Stimulated activated CD4-positive, alpha-beta T cell treated with anti-CD3 and anti-CD28 coated beads, Interleukin-1b, Interleukin-23, amount 100 ng/mL, for 24 hours (primary cell): ENCODE measurements at places on chromosomes 16 and 17.

DNA sequence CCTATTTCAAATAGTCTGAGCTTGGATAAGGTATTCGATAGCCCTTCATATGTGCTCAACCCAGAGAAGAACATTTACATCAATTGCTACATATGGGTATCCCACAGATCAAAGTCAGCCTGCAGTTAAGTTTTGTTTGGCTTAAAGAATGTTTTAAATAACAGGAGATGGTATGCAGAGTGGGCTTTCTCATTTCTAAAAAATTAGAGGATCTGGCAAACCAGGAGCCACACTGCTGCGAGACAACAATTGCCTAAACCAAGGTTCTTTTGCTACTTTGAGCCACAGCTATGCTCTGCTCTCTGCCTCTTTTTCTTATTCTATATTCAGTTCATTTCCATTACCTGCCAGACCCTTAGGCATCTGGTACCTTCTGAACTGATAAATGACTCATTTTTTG lies 30.2 kb upstream of the ARHGAP44 start:
- DNase-seq: no peak

DNA sequence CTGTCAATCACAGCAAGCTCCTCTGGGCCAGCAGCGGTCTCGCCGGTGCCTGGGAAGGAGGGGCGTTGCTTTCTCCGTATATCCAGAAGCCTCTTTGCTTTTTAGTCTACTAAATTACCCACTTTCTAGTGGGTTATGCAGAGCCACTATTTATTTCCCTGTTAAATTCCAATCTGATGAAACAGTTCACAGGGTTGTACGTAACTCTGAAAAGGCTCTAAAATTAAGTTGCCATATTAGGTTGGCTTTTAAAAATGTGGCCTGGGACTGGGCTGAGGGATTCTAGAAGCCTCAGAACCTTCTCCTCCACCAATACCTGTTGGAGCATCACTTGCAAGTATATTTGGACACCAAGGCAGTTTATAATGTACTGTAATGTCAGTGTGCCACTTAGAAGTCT lies 27.2 kb downstream of the MARCHF10 start:
- DNase-seq: no peak

- no peak for DNase-seq
Observed at GRCh38 chr16:50367777-50368409, 895 bp downstream of the BRD7 start.

DNA sequence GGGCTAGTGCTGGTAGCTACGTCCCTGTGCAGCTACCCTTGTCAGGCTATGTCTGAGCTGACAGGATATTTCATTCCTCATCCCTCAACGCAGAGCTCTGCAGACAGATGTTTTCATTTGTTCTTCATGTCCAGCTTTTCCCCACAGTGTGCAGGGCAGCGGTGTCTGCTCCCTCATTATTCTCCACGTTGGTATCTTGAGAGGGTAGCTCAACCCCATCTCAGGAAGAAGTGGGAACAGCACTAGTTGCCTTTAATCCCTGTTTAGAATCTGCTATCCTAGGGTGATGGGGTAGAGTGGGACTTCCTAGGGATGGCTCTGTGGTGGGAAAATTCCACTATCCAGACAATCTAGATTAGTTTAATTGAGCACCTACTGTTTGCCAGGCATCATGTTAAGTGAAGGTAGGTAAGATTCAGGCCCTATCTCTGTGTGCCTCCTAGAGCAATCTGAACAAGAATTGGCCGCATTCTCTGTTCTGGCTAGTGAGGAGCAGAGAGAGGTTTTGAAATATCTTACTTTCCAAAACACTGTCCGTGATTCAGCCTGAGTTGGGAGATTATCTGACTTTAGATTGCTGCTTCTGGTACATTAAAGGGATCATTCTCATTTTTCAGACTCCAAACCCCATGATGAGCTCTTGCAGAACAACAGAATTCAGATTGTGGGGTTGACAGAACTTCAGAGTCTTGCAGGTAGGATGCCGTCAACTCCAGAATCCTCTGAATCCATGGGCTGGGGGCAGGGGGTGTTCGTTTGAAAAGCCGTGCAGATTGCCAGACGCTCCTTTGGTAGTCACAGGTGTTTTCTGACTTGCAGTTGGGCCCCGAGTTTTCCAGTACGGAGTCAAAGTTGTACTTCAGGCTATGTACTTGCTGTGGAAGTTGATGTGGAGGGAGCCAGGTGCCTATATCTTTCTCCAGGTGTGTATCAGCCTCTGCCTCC lies 963 bp downstream of the ALG1 start:
- DNase-seq: no peak

DNA sequence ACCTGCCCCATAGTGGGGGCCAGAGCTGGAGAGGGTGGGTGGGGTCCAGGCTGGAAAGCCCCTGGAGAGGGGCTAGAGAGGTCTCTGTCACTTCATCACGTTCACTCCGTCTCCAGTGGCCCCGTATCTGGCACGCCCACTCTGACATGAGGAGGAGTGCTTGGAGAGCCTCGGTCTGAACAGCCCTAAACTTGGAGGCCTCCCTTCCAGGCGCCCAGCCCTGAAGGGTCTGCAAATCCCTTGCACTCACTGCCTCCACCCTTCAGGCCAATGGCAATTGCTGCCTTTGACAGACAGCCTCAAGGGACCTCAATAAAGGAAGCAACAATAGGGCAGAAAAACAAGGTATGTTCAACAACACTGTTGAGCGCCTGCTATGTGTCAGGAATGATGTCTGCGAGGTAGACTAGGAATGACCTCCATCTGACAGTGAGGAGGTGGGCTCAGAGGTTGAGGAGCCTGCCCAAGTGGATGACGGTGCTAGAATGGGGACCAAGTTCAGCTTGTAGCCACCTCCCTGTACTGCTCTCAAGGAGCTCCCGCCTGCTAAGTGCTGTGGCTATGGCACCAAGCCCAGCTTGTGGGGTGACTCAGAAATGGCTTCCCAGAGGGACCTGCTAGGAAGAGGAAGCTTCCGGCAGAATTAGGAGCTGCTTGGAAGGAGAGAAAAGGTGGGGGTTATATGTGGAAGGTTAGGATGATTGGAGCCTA lies 2.9 kb upstream of the EPX start:
- DNase-seq: no peak

DNA sequence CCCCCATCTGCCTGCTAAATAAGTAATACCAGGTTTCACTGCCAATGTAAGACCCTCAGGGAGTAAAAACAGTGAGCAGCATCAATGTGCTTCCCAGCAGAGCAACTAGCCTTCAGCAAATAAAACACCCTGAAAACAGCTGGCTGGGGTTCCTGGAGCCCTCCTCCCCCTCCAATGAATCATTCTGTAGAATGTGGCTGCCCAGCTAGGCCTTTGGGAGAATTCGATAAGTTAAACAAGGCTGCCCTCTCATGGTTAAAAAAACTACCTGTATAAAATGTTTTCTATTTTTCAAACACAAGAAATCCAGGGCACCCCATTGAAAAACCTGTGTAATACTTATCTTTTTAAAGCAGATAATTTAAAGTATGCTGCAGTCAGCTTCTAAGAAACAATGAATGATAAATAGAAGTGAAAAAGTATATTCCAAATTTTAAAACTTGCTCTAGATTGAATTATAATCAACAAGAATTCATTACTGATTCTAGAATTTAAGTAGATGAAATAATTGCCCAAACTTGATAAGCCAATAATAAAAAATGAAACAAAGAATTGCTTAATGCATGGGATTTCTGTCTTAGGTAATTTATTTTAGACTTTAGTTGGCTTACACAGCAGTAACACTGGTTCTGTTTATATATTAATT lies 9.4 kb upstream of the TOM1L1 start:
- DNase-seq: no peak

GRCh38 chr17:44241106-44241624 lies 21.7 kb upstream of the UBTF start:
- no peak for DNase-seq

- no peak for DNase-seq
Observed at GRCh38 chr17:1797323-1797722, 32.4 kb downstream of the SMYD4 start.

GRCh38 chr17:68289936-68290267 lies 1.0 kb downstream of the SLC16A6 start:
- no peak for DNase-seq

GRCh38 chr16:51565184-51565583 lies 414.1 kb upstream of the SALL1 start:
- DNase-seq: no peak

GRCh38 chr16:84566545-84567257 lies 51.2 kb downstream of the COTL1 start:
- DNase-seq: no peak

GRCh38 chr17:4438162-4438944 lies 4.6 kb downstream of the SPNS3 start:
- no peak for DNase-seq

- no peak for DNase-seq
Observed at GRCh38 chr17:35017021-35017420, 36.7 kb downstream of the LIG3 start.

DNA sequence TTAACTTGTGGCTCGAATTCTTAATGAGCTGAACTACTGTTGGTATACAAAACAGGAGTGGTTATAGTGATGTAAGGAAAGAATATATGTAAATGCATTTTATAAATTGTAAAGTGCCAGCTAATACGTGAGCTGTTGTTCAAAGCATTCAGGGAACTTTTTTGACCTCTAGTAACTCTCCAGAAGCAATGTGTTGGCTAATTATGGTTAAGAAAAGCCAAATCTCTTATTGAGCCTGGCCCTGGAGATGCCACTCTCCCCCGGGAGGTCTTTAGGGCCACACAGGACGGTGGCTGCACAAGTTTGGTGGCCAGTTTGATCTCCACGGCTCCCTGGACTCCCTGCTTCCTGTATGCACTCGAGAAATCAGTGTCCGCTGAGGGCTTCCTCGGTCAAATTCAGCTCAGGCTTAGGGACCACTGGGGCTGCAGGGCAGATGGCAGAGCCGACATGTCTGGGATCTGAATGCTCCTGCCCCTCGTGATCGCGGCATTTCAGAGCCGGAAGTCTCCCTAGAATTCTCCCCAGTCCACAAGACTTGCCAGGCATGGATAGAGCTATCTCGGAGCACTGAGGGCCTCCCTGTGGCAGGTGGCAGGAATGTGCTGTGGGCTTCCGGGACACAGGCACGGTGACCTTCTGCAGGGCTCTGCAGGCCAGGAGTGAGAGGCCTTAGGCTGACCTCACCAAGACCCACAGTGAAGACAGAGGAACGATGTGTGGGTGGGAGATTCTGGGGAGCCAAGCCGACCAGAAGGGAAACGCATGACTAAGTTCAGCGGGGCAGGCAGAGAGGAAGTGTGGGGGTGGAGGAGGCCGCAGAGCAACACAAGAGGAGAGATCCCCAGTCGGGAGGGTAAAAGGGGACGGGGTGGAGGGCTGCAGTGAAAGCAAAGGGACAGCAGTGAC lies 18.6 kb upstream of the PITPNM3 start:
- DNase-seq: no peak

- DNase-seq: no peak
Observed at GRCh38 chr16:10103118-10103517, 79.1 kb downstream of the GRIN2A start.
